ENCODE measurements at places on chromosomes 7 and 10. TPM values are rescaled to one million over a fixed set of nuclear protein-coding genes. Genes with fewer than 3 reads are reported as not detected.
A peak's percentile ranks its signal among the peaks of the same experiment; 100 is the strongest.

DNA sequence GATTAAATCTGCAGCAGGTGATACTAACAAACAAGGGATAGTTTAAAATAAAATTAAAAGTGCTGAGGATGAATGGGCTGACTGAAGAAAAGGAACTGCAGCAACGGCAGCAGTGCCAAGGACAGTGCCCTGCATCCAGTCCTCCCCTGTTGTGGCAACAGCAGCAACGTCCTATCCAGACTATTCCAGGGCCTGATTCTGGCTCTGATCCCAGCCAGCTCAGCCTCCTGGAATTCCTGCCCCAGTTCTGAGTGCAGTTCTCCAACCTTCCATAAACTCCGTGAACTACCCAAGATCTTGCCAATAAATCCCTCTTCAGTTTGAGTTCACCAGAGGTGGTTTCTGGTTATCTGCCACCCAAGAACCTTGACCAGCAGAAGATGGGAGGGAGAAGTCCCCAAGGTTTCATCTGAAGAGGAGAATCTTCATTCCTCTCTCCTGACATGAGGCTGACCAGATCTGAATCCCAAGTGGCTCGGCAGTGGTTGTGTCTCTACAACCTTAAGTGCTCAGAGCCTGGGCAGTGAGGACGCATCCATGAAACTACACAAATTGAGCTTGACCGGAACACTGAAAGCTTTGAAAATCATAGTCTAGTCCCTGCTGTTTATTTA lies 115.8 kb downstream of the SORBS1 start:
- no peak for DNase-seq

GRCh38 chr7:22876986-22877729 lies 54.5 kb upstream of the TOMM7 start:
- no peak for DNase-seq

DNA sequence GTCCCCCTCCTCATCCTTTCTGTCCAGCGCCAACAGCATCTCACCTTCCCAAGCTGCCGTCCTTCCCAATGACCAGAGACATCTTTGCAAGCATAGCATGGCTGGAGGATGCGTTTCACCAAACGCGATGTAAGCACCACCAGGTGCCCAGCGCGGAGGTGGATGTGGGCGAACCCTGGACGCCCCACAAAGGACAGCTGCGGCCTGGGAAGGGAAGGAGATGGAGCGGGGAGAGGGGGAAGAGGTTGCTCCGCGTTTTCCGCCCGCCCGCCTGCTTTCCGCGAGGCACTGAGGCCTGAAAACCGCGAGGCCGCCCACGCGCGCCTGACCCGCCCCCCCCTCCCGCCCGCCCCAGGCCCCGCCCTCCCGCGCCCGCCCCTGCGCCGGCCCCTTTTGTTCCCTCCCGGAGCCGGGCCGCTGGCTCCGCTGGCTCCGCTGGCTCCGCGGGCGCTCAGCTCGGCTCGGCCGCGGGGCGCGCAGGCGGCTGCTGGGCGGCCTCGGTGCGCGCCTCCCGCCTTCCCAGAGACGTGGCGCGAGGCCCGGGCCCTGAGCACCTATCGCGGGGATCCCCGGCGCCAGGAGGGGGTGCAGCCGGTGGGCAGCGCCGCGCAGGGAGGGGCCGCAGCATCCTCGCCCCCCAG lies at the start of gene CLIP2:
TSS of gene CLIP2 (plus strand) at position 390 of the 641 bp plus-strand sequence. CDS start 28,140 bp downstream, outside the sequence.
- DNase-seq, result peak; percentile 80

The MET gene
- 72.6 TPM for total RNA-seq

The CCAR1 gene
- total RNA-seq, result 189 TPM
